ENCODE measurements at places on chromosomes 1 and 21. TPM values are rescaled to one million over a fixed set of nuclear protein-coding genes. Genes with fewer than 3 reads are reported as not detected.

Gene VANGL2
- under 0.01 TPM for total RNA-seq

Gene SUMO3
- total RNA-seq: 93.1 TPM

Gene FAM72B
- 2.5 TPM for total RNA-seq

Gene PAPPA2
- 15.4 TPM for total RNA-seq

Gene SLFNL1
- 0.89 TPM for total RNA-seq

Gene SLC44A5
- under 0.01 TPM for total RNA-seq

Gene OR2T12
- total RNA-seq: not detected

Gene XCL1
- not detected for total RNA-seq

Gene CTBS
- 21.2 TPM for total RNA-seq

Gene CHAF1B
- total RNA-seq: 0.89 TPM

Gene SPAG17
- 0.05 TPM for total RNA-seq

Gene DFFB
- 10.5 TPM for total RNA-seq

Gene SPRR3
- not detected for total RNA-seq

Gene PADI2
- not detected for total RNA-seq

Gene MROH9
- total RNA-seq: not detected

Gene SLC19A2
- 19.3 TPM for total RNA-seq

Gene SLC35F3
- total RNA-seq: 0.30 TPM

Gene TMEM51
- 8.6 TPM for total RNA-seq

Gene CLSTN1
- 210 TPM for total RNA-seq
